ENCODE measurements at places on chromosomes 16 and 17.

DNA sequence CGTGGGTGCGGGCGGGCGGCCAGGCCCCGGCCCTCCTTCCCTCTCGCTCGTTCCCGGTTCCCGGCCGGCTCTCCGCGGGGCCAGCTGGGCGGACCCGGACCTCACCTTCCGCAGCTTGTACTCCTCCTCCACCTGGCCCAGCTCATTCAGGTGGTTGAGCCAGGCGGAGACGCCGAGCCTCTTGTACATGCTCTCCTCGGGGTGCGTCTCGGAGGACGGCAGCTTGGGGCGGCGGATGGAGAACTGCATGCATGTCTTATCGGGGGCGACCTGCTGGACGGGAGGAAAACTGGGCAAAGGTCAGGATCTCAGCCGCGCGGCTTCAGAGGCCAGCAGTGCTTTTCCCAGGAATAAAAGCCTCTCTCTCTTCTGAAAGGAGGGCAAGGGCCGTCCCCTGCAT lies 85.4 kb downstream of the TBC1D16 start:
- no peak for DNase-seq

GRCh38 chr17:65892912-65893377 lies 299.0 kb downstream of the CEP112 start:
- no peak for DNase-seq

GRCh38 chr17:1008008-1008761 lies 11.3 kb downstream of the TIMM22 start:
- no peak for DNase-seq

GRCh38 chr17:82595893-82596292 lies 52.4 kb downstream of the WDR45B start:
- DNase-seq = no peak

DNA sequence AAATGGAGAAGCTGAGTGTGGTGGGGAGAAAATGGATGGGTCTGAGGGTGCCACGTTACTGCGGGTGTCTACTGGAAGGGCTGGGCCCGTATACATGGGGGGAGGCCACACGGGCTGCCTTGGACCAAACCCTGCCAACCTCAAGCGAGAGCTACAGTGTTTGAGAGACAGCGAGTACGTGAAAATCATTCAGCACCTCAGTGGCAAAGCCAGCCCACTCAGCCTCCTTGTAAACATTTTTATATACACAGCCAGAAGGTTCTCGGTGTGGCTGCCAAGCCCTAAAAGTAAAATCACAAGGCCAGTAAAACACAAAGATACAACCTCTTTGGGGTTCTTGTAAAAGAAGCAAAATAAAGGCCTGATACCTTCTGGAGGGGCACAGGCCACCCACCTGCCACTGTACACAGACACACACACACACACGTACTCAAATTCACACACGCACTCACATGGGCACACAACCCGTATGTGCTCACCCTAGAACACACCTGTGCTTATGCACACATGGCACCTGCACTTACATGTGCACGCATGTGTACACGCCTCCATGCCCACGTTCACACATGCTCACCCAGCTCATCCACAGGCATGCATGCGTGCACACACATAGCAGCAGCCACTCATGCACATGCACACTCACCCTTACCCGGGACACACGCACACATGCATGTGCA lies 102.8 kb downstream of the GSG1L start:
- DNase-seq = no peak

Measured in stimulated activated CD4-positive, alpha-beta T cell treated with anti-CD3 and anti-CD28 coated beads, Interleukin-12 subunit alpha, Interleukin-12 subunit beta, amount 100 ng/mL, for 24 hours (primary cell).